ENCODE measurements at places on chromosomes 16 and 17.
A peak's percentile ranks its signal among the peaks of the same experiment; 100 is the strongest.

DNA sequence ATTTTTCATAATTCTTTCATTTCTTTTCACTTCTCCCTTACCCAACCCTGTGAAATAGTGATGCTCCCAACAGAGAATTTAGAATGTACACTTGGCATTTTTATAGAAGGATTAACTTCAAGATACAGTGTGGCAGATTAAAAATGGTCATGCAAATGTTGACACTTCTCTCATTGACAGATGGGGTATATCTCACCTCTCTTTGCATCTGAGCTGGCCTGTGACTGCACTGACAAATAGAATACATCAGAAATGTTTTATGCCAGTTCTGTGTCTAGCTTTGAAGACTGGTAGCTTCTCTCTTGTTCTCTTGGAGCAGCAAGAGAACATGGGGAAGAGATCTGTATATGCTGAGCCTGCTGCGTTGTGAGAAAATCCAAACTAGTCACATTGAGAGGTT lies 949.6 kb downstream of the CDH11 start:
- H3K4me1 ChIP-seq = no peaks in the 10 kb centered on the region
- no peak overlapping the region for H3K4me3 ChIP-seq
- no peak for DNase-seq
- no peaks in the 10 kb centered on the region for H3K36me3 ChIP-seq
- no peak overlapping the region for H3K27ac ChIP-seq
- no peaks in the 10 kb centered on the region for H3K27me3 ChIP-seq

GRCh38 chr17:10737168-10737622 lies 7.4 kb upstream of the TMEM220 start:
- no peaks in the 10 kb centered on the region for H3K4me1 ChIP-seq
- H3K27me3 ChIP-seq = no peaks in the 10 kb centered on the region
- H3K36me3 ChIP-seq = no peaks in the 10 kb centered on the region
- H3K4me3 ChIP-seq = no peak overlapping the region

DNA sequence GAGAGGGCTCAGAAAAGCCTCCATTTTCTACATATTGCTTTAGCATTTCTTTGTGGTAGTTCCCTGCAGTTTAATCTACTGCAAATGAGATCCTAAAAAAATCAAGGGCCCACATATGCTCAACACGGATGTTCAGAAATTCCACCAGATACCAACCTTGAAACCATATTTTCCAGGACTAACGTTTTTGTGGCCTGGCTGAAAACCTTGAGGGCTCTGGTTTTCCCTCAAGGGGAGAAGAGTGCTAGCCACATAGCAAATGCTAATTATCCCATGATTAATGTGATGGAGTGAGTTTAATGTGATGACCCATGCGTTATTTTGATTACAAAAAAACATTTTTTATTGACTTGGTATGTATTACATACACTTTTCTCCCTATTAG lies 68.9 kb downstream of the SNX11 start:
- no peak overlapping the region for H3K4me3 ChIP-seq
- H3K27ac ChIP-seq = no peak overlapping the region
- no peak for DNase-seq

- no peak overlapping the region for H3K4me3 ChIP-seq
- no peak for DNase-seq
- peaks cover 3% of the 10 kb centered on the region for H3K27me3 ChIP-seq
- no peaks in the 10 kb centered on the region for H3K4me1 ChIP-seq
- H3K36me3 ChIP-seq = no peaks in the 10 kb centered on the region
Observed at GRCh38 chr17:49567104-49567521, 8.6 kb upstream of the NXPH3 start.

GRCh38 chr16:11370084-11370931 lies 25.0 kb downstream of the RMI2 start:
- H3K4me3 ChIP-seq = no peak overlapping the region
- no peaks in the 10 kb centered on the region for H3K27me3 ChIP-seq
- no peak overlapping the region for H3K27ac ChIP-seq
- H3K36me3 ChIP-seq = no peaks in the 10 kb centered on the region
- no peaks in the 10 kb centered on the region for H3K4me1 ChIP-seq

- H3K4me3 ChIP-seq = no peak overlapping the region
- DNase-seq = no peak
- no peaks in the 10 kb centered on the region for H3K4me1 ChIP-seq
- H3K36me3 ChIP-seq = no peaks in the 10 kb centered on the region
- H3K27me3 ChIP-seq = no peaks in the 10 kb centered on the region
- no peak overlapping the region for H3K27ac ChIP-seq
Observed at GRCh38 chr17:42632949-42633444, 23.5 kb downstream of the TUBG1 start.

- no peaks in the 10 kb centered on the region for H3K36me3 ChIP-seq
- H3K4me3 ChIP-seq = no peak overlapping the region
- no peaks in the 10 kb centered on the region for H3K4me1 ChIP-seq
- DNase-seq = no peak
Observed at GRCh38 chr17:3213001-3213400, 5.5 kb downstream of the OR1A1 start.

DNA sequence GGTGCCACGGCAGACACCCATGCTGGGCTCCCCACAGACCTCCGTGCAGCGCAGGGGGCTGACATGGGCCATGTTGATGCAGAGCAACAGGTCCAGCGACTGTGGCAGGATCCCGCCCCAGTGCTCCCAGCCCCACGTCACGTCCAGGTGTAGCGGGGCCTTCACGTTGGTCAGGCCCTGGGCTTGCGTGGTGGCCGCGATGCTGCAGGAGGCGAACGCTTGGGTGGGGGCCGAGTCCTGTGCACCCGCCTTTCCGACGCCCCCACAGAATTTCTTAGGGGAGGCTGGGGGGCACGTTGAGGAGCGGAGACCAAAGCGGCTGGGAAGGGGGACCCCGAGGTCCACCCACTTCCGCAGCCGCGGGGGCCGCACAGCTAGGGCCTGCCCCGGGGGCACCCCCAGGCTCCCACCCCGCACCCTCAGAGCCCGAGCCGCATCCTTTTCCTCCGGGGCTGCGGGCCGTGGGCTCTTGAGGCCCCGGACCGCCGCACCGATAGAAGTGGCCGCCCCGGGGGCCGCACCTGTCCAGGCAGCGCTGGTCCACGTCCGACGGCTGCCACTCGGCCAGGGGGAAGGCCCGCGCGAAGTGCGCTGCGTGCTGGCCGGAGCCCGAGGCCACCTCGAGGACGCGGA lies 416 bp downstream of the METTL26 start:
- DNase-seq = no peak
- peak overlapping the region; percentile 77 for H3K27ac ChIP-seq
- peak overlapping the region; percentile 81 for H3K4me3 ChIP-seq
- peaks cover 11% of the 10 kb centered on the region for H3K36me3 ChIP-seq
- no peaks in the 10 kb centered on the region for H3K4me1 ChIP-seq

DNA sequence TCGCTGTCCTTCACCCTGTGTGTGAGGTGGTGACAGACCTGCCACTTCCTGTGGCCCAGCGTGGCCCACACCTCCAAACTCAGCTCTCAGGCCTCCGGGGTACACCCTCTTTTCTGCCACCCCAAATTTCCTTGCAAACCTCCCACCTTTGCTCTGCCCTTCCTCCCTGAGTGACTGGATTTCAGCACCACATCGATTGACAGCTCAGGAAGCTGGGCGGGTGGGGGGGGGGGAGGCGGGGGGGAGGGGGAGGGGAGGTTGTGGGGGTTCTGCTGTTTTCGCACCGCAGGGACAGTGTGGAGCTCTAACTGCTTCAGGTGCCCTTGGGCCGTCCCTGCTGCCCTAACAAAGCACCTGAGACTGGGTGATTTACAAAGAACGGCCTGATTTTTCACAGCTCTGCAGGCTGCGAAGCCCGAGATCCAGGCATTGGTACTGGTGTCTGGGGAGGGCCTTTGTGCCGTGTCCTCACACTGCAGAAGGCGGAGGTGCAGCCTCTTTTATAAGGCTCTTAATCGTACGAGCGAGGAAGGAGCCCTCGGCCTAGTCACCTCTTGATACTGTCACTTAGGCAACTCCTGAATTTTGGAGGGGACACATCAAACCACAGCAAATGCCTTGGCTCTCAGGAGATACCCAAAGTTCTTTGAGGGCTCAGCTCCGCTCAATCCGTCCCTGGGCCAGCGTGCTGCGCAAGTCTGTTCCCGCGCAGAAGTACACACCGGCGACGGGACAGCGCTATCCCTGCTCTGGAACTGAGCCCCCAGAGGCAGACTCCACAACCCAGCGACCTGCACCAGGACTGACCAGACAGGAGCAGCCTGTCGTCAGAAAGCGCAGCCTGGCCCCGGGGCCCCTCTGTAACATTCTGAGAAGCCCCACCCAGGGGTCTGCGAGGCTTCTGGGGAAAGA lies 3.6 kb downstream of the NDUFAF8 start:
- peaks cover 5% of the 10 kb centered on the region for H3K4me1 ChIP-seq
- peaks cover 15% of the 10 kb centered on the region for H3K36me3 ChIP-seq
- H3K27ac ChIP-seq = no peak overlapping the region

DNA sequence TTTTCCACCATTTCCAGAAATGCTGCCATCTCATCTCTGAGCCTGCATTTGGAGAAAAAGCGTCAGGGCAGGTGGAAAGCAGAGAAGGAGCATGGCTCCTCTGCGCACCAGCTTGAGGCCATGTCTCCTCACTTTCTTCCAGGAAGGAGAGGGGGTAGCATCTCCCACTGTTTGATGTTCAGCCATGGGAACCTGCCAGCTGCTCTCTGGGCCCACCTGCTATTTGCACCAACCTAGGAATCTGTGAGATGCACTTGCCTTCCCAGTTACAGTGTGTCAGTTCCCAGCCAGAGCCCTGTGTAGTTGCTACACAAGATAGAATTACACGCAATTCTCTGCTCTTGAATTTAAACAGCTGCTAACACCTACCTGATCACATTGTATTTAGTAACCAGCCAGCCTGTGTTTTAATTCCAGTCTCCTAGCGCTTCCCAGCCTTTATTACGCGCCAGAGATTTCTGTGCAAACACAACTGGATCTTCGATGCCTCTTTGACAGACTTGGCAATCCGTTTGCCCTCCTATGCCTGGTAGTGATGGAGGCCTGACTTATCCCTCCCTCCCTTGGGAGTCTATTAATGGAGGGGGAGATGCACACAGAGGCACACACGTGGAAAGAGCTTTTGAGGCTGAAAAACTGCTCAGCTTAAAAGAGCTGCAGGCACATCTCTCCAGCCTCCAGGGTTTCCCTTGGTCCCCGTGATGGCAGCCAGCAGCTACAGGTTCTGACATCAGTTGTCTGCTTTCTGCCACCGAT lies 98.1 kb upstream of the SEC14L1 start:
- no peak overlapping the region for H3K27ac ChIP-seq
- no peaks in the 10 kb centered on the region for H3K36me3 ChIP-seq
- H3K27me3 ChIP-seq = peaks cover 7% of the 10 kb centered on the region
- H3K4me1 ChIP-seq = no peaks in the 10 kb centered on the region
- H3K4me3 ChIP-seq = no peak overlapping the region
- no peak for DNase-seq

DNA sequence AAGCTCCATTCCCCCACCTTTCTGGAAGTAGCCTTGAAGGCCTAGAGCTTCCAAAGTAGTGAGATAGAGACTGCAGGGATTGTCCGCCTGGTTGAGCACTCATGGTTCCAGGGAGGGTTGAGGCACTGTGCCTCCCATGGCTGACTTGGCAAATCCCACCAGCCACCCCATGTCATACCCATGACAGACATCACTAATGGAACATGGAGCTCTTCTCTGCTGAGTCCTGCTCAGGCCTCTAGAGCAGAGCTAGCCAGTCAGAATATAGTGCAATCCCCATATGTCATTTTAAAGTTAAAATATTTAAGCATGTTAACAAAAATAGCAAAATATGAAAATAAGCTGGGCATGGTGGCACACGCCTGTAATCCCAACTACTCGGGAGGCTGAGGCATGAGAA lies 28.8 kb downstream of the UNC13D start:
- H3K27me3 ChIP-seq = no peaks in the 10 kb centered on the region
- H3K4me1 ChIP-seq = no peaks in the 10 kb centered on the region
- DNase-seq = no peak
- no peak overlapping the region for H3K4me3 ChIP-seq
- peaks cover 35% of the 10 kb centered on the region for H3K36me3 ChIP-seq
- H3K27ac ChIP-seq = no peak overlapping the region

DNA sequence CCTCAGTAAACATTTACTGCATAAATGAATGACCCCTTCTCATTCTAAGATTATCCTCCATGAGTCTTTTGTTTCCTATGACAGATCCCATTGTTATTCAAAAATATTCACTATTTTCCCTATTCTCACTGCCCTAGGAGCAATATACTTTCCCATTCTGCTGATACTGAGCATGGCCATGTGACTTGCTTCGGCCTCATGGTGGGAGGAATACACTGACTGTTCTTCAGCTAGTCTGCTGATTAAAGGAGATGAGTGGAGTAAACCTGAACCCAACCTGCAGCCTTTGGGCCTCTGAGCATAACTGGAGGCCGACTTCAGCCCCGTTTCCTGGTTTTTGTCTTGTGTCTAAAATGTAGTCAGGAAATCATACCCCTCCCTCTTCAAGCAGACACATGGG lies 531.8 kb upstream of the SALL1 start:
- H3K27ac ChIP-seq = no peak overlapping the region
- no peak overlapping the region for H3K4me3 ChIP-seq
- no peaks in the 10 kb centered on the region for H3K4me1 ChIP-seq
- no peaks in the 10 kb centered on the region for H3K36me3 ChIP-seq
- H3K27me3 ChIP-seq = no peaks in the 10 kb centered on the region

DNA sequence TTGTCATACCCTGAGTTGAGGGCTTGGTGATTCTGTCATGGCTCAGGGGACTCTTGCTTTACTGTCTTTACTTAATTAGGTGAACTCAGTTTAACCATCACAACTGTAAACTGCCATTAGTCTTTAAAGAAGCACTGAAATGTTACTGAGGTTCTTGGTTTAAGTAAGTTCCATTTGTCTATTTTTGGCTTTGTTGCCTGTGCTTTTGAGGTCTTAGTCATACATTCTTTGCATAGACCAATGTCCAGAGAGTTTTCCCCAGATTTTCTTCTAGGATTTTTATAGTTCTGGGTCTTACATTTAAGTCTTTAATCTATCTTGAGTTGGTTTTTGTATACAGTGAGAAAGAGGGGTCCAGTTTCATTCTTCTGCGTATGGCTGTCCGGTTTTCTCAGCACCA lies 137.5 kb downstream of the SOCS1 start:
- H3K4me3 ChIP-seq = no peak overlapping the region
- no peaks in the 10 kb centered on the region for H3K27me3 ChIP-seq
- H3K27ac ChIP-seq = no peak overlapping the region
- H3K4me1 ChIP-seq = peaks cover 4% of the 10 kb centered on the region

- peaks cover 2% of the 10 kb centered on the region for H3K36me3 ChIP-seq
- H3K4me1 ChIP-seq = peaks cover 11% of the 10 kb centered on the region
- no peak for DNase-seq
- peak overlapping the region; percentile 34 for H3K27ac ChIP-seq
Observed at GRCh38 chr17:44043272-44043696, 23.2 kb downstream of the LSM12 start.

DNA sequence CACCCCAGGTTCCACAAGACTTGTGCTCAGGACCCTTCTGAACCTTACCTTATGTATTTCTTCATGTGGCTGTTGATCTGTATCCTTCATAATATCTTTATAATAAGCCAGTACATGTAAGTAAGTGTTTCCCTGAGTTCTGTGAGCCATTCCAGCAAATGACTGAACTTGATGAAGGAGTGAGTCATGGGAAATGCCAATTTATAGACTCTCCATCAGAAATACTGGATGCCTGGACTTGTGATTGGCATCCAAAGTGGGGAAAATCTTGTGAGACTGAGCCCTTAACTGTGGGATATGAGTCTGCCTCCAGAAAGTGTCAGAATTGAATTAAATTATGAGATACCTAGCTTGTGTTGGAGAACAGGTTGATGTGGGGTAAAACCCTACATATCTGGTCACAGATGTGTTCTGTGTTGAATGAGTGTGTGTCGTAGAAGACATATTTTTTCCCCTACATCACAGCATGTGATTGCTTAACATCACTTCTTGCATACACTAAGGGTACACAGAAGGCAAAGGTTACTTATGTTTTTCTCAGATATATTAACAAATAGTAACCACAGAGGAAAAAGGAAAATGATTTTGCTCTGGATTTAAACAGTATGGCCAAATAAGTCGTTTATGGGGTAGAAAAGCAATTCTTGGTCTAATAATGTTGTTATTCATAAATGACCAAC lies 70.2 kb upstream of the NETO2 start:
- DNase-seq = peak; percentile 24
- H3K36me3 ChIP-seq = no peaks in the 10 kb centered on the region
- no peak overlapping the region for H3K4me3 ChIP-seq

Measured in fibroblast of lung (primary cell).